ENCODE measurements at places on chromosomes 7 and 10.

- DNase-seq, result no peak
Observed at GRCh38 chr10:57964351-57964750, 303.3 kb downstream of the IPMK start.

DNA sequence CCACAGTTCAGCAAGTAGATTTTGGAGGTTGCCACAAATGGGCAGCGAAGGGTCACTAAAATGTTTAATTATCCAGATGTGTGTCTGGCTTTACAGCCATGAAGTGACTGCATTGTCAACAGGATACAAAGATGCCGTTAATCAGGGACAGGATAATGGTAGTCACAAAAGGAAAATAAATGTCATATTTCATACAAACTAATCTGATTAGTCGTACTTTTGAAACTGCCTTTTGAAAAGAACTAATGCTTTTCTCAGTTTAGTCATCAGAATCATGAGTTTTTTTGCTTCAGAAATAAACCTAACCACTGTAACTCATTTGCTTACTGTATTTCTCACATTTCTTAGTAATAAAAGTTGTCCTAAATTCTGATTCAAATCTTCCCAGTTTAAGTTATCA lies 22.2 kb upstream of the WNT16 start:
- no peak for DNase-seq

- DNase-seq, result no peak
Observed at GRCh38 chr10:102069071-102069470, 3.9 kb downstream of the HPS6 start.

- DNase-seq, result no peak
Observed at GRCh38 chr10:64574371-64574770, 1053.2 kb downstream of the REEP3 start.

DNA sequence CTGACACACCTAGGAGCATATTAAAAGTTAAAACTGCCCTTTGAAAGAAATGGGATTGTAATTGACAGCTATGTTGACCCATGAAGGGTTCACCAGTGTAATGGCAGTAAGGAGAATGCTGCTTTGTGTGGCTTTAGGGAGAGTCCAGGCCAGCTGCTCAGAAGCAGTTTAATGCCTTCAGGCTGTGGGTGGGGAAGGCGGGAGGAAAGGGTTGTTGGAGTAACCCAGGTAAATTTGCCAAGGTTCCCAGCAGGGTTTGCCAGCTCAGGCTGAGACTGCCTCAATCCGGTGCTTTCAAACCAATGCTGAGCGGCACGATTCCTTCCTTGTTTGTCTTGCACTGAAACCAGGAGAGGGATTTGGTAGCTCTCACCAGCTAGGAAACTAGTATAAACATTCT lies 637.2 kb downstream of the INHBA start:
- no peak for DNase-seq

- no peak for DNase-seq
Observed at GRCh38 chr10:65367706-65368105, 1558.1 kb upstream of the LRRTM3 start.
